MG63 (cell line): ENCODE measurements at places on chromosomes 7 and 10.

DNA sequence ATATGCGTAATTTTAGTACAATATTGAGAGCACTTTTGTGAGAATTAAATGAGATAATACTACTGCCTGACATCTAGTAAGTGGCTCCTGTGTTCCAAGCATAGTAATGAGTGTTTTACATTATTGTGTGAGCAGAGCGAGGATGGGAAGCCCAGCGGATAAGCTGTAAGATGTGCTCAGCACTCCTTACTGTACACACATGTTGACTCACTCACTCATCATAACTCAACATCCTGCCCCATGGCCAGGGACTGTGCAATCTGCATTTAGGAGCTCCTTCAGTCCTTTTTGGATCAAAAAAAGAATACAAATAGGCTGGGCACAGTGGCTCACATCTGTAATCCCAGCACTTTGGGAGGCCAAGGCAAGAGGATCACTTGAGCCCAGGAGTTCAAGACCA is 72.9 kb upstream of the NEBL start:
- peak; percentile 49 for DNase-seq

- DNase-seq, result no peak
These were observed 24.6 kb upstream of the GTPBP4 start for GRCh38 chr10:963655-964054.

DNA sequence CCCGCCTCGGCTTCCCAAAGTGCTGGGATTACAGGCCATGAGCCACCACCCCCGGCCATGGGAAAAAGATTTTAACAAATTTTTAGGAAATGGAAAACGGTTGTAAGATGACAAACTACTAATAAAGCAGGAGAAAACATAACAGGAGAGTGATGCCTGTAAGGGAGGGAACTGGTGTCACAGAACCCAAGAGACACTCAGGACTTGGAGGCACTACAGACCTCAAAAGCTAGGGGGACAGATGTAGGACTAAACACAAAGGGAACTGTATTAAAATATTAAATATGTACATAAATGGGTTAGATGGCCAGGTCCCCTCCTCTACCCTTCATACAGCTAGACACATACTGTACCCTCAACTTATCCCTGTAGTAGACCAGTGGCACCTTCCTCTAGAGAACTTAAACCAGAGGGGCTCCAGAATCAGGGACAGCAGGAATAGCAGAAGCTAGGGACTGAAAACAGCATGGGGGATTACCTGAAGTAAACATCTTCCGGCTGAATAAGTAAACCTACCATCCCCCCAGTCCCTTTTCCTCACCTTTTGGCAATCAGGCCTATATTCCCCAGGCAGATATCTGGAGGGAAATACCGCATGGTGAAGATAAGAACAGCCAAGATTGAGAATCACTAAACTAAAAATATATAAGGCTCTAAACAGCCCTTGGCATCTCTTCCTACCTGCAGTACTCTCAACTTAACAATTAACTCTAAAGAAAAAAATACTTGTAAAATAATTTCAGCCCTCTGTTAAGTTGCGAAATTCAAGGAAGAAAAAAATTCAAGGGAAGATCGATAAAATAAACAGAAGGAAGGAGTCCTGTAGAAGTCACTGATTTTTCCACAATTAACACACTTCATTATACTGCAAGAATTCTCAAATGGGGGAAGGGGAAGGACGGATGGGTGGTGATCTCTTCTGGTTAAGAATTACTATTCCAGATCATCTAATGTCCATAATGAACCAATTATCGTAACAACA is 15.5 kb downstream of the TM9SF3 start:
- no peak for DNase-seq

DNA sequence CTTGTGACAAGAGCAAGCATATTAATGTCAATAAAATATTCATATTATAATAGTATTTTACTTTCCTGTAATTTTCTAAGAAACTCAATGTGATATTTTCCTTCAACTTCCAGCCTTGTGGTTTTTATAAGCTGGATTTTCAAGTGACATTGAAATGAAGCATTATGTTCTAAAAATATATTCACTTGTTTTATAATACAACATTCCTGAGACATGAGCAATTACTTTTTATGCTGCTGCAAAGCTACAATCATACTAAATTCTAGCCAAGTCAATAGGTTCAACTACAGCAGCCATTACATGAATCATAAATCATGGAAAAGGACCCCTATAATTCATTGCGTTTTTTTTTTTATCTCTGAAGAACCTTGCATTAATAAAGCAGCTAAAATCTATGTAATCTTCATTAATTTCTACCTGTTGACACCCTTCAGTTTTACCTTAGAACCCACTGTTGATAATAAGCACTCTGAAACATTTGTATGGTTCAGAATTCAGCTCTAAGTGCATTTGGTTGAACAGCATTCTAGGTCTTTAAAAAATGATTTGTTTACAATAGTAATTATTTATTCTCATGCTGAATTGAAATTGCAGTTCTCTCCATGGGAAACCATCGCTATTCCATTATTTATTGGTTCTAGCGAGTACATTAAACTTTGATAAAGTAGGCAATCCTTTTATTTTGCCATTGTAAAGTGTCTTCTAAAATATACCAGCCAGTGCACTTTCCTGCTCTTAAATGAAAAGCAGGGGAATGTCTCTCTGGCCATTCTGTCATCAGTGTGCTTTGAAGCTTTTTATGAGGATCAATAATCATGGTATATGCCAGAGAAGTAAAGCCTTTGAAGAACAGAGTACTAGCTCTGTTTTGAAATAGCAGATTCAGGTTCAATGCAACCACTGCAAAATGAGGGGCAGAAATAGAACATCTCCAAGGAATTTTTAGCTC is 132.6 kb downstream of the GNAT3 start:
- no peak for DNase-seq

GRCh38 chr10:114719311-114719710 is 61.2 kb upstream of the ABLIM1 start:
- no peak for DNase-seq
